ENCODE measurements at places on chromosomes 16 and 17. TPM values are rescaled to one million over a fixed set of nuclear protein-coding genes. Genes with fewer than 3 reads are reported as not detected.

DNA sequence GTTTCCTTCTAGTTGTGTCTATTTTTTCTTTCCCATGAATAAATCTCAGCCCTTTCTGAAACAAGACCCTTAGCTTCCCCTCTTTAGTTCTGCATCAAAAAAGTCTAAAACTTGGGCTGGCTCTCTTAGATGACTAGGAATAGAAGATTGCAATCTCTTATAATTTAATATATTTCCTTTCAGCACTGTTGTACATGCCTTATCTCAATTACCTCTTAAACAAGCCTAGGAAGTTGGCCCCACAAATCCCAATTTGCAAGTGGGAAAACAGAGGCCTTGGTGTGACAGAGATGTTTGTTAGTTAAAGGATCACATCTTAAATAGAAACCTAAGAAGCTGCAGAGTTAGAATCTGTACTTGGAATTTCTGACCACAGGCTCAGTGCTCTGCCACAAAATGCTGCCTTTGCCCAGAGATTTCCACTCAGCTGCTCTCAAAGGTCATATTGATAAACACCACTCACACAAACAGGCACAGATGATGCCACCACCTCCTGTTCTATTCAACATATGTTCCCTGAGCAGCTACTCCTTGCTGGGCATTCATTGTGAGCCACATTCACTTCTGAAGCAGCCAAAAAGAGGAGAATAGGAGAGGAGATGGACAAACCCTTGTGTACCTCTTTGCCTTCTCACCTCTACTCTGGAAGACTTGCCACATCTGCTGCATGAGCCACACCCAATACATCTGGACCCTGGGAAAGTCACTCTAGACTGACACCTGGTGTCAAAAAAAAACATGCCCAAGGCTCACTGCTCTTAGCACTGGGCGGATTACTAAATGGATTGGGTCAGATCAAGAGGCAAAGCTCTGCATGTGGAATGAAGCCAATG, 5.5 kb downstream of the CCDC182 start:
- peak; percentile 7 for DNase-seq

DNA sequence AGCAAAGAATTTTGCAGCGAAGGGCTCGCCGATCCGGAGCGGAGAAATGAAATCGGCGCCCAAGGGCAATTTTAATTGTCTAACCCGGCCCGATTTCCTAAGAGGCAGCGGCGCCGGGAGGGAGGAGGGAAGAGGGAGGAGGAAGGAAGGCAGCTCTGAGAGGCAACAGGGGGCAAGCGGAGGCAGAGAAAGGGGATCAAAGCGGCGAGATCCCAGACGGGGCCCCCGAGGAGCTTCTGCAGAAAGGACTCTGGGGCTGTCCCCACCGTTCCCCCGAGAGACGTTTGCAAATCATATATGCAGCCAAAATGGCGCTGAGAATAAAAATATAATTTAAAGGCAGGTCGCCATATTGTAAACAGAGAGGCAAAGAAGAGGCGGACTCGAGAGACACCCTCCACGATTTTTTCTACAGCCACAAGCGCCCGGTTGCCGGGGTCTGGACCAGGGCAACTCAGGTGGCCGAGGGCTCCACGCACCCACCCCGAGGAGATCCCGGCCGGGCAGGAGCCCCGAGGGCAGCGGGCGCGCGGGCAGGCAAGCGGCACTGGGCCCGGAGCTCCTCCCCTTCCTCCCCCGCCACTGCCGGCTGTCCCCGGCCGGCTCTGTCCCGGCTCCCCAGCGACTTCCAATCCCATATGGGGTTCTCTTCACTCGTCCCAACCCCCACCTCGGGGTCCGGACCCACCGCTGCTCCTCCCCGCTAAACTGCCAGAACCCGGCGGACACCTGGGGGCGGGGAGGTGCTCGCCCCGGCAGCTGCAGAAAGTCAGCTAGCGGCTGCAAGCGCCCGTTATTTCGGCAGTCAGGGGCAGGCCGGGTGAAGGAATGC, 1.9 kb downstream of the PHF12 start:
- DNase-seq: peak; percentile 71

DNA sequence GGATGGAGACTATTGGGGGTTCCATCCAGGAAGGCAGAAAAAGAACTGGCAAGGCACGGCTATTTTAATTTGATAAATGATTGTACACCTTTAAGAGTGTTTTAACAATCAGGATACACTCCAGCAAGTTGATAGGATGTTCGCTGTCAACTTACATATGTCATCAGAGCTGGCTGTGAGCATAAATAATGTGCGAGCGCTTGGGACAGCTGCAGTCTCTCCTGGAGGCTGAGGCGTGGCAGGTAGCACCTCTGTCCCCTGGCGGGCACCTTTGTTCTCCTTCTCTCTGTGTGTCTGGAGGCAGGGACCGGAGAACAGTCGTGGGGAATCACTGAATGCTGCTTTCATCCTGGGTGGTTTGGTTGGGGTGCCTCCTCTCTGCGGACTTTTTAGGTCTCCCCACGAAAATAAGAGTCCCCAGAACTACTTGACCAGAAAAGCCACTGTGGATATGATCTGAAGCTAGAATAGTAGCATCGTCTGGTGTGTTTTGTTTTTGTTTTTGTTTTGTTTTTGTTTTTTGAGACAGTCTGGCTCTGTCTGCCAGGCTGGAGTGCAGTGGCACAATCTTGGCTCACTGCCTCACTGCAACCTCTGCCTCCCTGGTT, 9.4 kb downstream of the BAHCC1 start:
- DNase-seq: no peak

Gene RCVRN
- not detected for total RNA-seq

DNA sequence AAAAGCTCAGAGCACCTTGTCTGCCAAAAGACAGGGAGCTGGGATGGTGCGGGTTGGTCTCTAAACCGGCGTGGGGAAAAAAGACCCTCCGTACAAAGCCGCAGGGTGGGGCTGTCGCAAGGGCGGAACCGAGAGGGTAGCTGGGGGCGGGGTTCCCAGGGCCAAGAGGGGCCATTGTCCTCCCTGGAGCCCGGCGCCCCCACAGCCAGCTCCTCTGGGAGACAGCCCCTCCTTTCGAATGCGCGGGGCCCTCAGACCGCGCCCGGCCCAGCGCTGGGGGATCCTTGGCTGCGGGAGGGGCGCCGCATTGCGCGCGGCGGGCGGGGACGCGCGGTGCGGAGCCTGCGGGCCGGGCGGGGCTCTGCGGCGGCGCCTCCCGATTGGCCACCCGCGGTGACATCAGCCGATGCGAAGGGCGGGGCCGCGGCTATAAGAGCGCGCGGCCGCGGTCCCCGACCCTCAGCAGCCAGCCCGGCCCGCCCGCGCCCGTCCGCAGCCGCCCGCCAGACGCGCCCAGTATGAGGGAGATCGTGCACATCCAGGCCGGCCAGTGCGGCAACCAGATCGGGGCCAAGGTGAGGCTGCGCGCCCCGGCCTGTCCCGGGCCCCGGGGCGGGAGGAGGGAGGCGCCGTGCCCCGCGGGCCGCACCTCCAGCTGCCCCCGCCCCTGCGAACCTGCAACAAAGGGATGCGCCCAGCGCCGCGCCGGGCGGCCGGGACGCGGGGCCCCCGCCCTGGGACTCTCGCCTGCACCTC, at the start of gene TUBB3:
TSS of gene TUBB3 (plus strand) at position 459 of the 756 bp plus-strand sequence. CDS start at position 519, 60 bp downstream.
- peak; percentile 77 for DNase-seq

Gene CCL11
- total RNA-seq: not detected

Gene PITPNM3
- 0.89 TPM for total RNA-seq

GRCh38 chr17:56656701-56657327, 63.3 kb downstream of the NOG start:
- no peak for DNase-seq

- DNase-seq: no peak
These were observed 12.7 kb upstream of the ARHGAP23 start for GRCh38 chr17:38415250-38416194.

DNA sequence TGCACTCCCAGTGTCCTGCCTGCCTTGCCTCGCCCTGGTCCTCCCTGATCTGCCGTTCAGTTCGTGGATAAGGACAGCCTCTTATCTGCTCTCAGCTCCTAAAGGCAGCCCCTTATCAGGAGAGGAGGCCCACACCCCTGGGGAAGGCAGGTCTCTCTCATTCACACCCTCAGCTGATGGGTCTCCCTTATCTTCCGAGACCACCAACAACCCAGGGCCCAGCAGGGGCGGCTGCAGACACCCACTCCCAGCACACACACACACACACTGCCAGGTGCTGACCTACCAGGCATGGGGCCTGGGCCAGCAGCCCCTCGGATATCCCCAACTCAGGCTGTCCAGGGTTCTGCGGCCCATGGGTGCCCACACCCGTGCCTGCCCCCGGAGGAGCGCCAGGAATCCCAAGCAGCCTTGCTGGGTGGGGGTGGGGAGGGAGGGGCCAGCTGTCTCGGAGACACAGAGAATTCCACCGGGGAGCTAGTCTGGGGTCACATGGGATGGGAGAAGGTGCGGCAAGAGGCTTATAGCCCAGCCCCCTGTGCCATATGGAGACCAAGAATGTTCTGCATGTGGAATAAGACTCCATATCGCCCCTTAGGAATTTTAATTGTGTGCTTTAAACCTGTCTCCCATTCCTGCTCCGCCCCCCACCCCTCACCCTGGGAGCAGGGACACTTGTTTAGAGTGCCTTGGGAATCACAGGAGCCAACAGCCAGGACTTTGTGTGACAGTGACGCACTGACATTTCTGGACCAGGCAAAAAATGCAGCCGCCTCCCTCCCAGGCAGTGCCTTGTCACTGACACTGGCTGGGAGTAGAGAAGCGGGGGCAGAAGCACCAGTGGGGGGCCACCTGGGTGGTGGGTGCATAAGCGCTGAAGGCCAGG, 41.9 kb upstream of the EMP2 start:
- DNase-seq: no peak

GRCh38 chr17:81393684-81394376, 1.4 kb upstream of the BAHCC1 start:
- DNase-seq: peak; percentile 99

Gene TP53TG3
- not detected for total RNA-seq

- peak; percentile 83 for DNase-seq
These were observed 10.9 kb downstream of the HAPSTR1 start for GRCh38 chr16:9102379-9102778.

GRCh38 chr16:79805621-79806020, 205.1 kb upstream of the MAF start:
- DNase-seq: no peak
